CD4-positive, alpha-beta T cell treated with Interleukin-4 for 1 hour (primary cell): ENCODE measurements at places on chromosomes 16 and 17.

- DNase-seq, result no peak
Observed at GRCh38 chr16:89410794-89411309, 79.5 kb downstream of the ANKRD11 start.

DNA sequence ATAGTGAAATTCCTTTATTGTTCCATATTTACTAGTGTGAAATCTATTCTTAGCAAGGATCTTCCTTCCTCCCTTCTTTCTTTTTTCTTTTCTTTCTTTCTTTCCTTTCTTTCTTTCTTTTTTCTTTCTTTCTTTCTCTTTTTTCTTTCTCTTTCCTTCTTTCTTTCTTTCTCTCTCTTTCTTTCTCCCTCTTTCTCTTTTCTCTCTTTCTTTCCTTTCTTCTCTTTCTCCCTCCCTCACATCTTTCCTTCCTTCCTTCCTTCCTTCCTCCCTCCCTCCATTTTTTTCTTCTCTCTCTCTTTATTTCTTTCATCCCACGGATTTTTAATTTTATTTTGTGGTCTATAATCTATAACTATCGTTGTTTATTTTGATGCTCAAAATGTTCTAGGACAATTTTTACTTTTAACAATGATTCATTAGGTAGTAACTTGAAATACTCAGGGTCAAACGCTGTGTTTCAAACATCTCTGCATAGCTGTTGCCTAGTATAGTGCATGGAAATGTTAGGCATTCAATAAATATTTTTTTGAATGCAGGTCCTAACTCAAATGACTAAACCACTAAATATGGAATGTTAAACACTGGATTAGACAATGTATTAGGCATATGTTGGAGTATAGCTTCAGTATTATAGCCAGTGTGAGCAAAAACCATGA, 178.3 kb downstream of the MAP2K6 start:
- DNase-seq, result no peak

GRCh38 chr17:7883781-7884386, 4.7 kb upstream of the CHD3 start:
- peak; percentile 79 for DNase-seq

DNA sequence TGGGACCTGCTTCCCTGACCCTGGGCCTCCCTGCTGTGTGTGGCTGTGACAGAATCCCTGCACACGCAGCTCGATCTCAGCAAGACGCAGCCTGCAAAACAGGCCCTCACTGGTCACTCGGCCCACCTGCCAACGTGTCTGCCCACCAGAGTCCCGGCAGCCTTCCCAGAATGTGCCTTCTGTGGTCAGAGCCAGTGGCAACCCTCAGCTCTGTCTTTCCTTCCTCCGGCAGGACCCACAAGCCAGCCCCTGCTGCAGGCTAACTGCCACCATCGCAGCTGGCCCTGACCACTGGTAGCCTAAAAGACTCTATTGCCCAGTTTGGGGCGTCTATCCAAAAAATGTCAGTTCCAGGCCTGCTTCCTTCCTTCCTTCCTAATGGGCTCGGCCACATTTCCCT, 83.2 kb downstream of the LITAF start:
- no peak for DNase-seq

GRCh38 chr16:84321932-84322331, 27.3 kb downstream of the WFDC1 start:
- no peak for DNase-seq

DNA sequence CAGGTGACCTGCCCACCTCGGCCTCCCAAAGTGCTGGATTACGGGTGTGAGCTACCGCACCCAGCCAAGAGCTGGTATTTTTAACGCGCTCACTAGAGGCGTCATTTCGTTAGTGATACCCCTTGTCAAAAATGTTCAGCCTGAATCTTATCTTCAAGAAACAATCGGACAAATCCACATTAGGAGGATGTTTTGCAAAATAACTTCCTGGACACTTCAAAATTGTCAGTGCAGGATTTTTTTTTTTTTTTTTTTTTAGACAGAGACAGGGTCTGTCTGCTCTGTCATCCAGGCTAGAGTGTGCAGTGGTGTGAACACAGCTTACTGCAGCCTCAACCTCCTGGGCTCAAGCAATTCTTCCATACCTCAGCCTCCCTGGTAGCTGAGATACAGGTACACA, 63.0 kb downstream of the RMI2 start:
- no peak for DNase-seq

DNA sequence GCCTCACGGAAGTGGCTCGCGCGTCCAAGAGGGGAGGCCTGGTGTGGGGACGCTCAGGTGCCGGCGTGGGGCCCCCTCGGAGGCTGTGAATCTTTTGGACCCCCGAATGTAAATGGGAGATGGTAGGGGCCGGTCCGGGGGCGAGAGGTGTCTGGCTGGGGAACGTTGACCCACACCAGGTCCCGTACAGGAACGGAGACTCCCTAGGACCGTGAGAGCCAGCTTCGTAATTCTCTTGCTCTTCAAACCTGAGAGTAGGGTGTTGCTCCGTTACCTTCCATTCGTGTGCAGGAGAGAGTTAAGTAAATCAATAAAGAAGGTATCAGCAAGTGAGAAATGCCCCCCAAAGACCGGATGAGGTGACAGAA, 481 bp downstream of the LYRM1 start:
- DNase-seq, result no peak

DNA sequence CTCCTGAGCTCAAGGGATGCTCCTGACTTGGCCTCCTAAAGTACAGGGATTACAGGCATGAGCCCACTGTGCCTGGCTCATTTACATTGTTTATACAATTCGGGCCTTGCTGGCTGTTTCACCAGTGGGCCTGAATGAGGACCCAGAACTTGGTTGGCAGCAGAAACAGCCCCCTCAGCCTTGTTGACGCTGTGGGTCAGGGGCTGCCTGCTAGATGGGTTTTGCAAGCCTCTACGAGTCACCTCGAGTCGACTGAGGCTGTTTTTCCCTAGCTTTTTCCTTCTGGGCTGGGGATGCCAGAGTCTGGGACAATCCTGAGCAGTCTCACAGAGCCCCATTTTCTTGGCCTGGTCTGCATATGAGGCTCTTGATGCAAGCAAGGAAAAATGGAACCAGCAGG, 16.1 kb downstream of the PPL start:
- no peak for DNase-seq

GRCh38 chr16:46691726-46692125, 2.3 kb downstream of the ORC6 start:
- no peak for DNase-seq

DNA sequence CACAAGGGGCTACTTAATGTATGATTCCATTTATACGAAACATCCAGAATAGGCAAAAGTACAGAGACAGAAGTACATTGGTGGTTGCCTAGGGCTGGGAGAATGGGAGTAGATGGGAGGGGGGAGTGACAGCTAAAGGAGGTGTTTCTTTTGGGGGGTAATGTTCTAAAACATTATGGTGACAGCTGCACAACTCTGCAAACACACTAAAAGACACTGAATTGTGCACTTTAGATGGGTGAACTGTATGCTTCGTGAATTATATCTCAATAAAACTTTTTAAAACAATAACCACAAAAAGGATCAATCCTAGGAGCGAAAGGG, 661 bp downstream of the LYRM9 start:
- DNase-seq, result no peak

DNA sequence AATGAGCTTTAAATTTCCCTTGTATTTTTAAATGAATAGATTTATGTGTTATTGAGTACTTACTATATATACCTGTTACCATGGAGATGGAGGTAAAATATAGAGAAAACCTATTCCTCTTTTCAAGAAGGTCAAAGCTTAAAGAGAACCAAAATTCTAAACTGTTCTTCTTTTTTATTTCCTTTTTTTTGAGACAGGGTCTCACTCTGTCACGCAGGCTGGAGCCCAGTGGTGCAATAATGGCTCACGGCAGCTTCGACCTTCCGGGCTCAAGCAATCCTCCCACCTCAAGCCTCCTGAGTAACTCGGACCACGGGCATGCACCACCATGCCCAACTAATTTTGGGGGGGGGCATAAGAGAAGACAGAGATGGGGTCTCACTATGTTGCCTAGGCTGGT, 25.0 kb upstream of the TMEM97 start:
- DNase-seq, result peak; percentile 33

DNA sequence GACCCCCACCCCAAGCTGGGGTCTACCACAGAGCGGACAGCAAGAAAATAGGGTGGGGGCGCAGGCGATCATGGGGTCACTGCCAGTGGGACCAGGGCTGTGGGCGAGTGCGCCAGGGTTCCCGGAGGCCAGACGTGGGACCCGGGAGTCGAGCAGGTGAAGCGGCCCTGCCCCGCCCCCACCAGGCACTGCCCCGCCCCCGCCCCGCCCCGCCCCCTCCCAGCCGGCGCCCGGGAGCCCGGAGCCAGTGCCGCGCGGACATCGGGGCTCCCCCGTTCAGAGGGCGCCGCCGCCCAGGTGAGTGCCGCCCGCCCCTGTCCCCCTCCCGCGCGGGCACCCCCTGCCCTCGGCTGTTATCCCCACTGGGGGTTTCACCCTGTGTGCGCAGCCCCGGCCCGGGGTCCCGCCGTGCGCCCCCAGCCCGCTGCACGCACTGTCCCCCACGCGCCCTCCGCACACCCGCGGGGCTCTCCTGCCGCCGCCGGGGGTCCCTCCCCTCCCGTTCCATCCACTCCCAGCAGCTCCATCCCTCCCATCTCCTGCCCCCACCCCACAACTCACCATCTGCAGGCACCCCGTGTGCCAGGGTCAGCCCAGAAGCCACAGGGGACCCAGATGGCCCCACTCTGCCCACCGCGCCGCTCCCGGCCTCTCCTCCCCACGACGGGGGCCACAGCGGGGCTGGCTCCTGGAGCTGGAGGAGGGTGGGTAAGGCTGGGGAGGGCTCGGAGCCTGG, at the start of gene SSTR5:
Gene SSTR5 (plus strand): TSS at position 222 of the 736 bp plus-strand sequence. CDS start 6,122 bp downstream, outside the sequence.
- no peak for DNase-seq
